AML-193 (cell line): ENCODE measurements at places on chromosomes 1 and 21.

- peak; percentile 76 for DNase-seq
These were observed 40.2 kb downstream of the FASLG start for GRCh38 chr1:172699111-172699510.

- DNase-seq = no peak
These were observed 77.6 kb downstream of the EPHB2 start for GRCh38 chr1:22788254-22788661.

- DNase-seq = no peak
These were observed 28.4 kb downstream of the EGLN1 start for GRCh38 chr1:231393668-231394067.

DNA sequence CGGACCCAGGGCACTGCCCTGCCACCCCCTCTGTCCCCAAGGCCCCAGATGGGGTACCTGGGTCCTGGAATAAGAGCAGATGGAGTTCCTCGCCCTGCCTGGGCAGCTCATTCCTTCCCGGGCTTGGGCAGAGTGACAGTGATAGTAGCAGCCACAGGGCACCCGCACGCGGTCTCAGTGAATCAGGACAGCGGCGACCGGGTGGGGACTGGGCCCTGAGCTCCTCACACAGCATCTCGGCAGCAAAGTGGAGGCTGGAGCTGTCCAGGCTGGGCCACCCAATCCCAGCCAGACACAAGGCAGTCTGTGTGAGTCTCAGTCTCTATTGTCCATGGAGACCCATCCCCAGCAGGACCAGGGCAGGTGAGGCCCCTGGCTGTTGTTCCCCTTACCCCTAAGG, 37.4 kb upstream of the CCDC27 start:
- DNase-seq = no peak

DNA sequence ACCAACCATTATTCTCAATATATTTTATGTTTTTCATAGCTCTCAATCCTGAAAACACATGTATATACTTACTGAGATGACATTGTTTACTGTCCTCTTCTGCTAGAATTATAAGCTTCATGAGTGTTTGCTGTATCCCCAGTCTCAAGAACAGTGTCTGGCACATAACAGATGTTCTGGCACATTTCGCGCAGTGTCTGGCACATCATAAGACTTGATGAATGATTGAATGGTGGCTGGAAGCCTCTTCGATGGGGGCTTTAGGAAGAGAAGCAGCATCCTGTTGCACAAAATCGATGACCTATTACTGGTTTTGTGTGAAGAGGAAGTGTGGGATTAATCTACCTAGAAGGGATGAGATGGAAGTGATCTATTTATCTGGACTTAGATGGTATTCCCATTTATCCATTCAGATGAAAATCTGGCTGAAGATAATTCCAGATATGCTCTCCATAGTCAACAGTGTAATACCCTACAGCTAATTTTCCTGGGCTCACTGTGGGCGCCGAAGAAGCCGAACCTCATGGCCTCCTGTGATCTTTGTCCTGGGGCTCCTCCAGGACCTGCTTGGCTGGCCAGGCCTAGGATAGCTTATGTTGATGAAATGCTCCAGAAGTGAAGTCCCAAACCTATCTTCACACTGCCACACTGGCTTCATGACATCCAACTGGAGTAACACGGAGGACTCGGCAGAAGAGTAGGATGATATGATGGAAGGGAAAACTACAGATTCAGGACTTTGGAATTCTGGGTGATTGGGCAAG, 26.5 kb downstream of the CD34 start:
- no peak for DNase-seq

GRCh38 chr21:10273196-10273595, 248.2 kb upstream of the TPTE start:
- DNase-seq = no peak

DNA sequence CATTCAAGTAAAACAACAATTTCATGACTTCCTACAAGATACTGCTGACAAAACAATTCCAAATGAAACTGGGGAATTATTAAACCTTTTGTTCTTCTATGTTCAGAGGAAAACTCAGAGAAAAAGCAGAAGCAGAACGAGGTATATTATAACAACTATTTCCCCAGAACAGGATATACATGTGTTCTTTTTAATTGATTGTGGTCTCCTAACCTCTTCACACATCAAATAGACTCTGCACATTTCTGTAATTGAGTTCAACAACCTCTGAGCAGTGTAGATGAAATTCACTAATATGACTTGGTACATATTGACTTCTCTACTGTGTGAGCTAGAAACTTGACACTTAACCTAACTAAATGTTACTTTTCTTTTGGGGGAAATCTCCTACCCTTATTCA, 584.2 kb downstream of the NEGR1 start:
- no peak for DNase-seq

- DNase-seq = no peak
These were observed 51.5 kb downstream of the CNST start for GRCh38 chr1:246617768-246618167.
